ENCODE measurements at places on chromosomes 12 and 14.
A peak's percentile ranks its signal among the peaks of the same experiment; 100 is the strongest.

DNA sequence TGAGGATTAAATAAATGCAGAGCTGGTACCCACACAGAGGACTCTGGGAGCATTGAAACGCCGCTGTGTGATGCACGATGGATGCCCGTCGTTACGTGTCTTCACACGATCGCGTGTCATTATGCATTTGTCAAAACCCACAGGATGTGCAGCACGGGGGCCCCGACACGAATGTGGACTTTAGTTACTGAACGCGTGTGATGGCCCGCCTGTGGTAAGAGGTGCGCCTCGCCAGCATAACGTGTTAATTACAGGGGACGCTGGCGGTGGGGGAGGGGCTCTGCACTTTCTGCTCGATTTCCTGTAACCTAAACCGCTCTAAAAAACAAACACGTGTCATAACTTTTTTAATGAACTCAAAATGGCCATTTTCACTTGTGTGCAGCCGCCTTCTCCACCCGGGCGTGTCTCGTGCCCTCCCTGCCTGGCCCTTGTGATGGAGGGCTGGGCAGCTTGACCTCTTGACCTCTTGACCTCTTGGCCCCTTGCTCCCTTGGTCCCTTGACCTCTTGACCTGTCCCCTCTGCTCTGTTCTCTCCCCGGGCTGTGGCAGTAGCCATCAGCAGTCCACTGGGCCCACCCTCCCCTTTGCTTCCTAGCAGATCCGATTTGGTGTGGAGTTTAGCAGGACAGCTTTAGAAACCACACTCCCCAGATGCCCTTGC is 33.7 kb upstream of the GALNT9 start:
- DNase-seq, result no peak

DNA sequence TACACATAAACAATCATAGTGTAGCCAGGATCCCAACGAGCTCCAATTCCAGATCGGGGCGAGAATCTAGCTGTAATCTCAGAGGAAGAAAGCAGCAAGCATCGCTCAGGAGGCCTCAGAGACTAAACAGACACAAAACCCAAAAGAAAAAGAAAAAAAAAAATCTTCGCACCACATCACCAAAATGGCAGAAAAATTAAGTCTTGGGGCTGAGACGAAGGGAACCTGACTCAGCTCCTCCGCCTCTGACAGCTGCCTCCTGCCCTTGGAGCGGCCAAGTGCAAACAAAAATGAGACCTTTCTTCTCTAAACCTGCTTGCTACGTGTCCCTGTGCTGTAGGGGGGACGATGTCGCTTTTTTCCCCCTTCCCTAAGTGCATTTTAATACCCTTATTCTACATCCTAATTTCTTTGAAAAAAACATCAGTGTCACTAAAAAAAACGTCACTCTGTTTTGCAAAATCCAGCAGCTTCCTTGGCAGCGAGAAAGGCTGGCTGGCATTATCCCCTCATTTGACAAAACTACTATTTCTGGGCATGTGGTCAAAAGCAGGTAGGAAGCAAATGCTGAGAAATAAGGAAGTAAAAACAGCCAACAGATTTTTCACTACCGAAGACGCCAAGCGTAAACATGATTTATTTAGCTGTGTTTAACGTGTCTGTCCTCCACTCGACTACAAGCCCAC is 30.5 kb downstream of the BCL11B start:
- DNase-seq, result no peak

DNA sequence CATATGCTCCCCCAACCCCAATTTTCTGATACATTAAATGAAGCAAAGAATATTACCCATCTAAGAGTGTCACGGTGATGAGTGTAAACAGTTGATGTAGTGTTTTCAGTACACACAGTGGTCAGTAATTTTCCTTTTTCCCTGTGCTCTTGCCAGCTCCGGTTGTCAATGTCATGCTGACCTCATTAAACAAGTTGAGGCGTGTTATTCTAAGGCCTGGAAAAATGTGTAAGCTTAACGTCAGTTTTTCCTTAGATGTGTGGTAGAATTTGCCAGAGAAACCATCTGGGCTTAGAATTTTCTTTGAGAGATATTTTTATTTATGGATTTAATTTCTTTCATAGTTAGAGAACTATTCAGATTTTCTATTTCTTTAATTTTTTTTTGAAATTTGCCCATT is 11.7 kb upstream of the SERPINA6 start:
- DNase-seq, result peak; percentile 97

- DNase-seq, result peak; percentile 18
Measured at GRCh38 chr12:17976202-17976601, 113.8 kb downstream of the RERGL start.

- no peak for DNase-seq
Measured at GRCh38 chr12:57258977-57259970, 8.3 kb upstream of the STAC3 start.

DNA sequence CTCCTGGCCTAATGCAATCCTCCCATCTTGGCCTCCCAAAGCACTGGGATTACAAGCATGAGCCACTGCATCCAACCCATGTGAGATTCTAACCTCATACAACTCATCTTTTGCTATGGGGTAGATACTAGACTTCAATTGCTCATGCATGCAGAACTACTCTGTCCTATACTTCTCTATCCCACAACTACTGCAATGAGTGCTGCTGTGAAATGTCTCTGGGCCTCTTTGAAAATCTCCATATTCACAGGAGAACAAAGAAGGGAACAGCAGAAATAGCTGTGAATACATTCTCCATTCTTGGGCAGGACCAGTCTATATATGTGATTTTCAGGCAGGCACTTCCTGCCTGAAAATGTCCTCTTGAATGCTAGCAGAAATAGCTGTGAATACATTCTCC is 220.7 kb upstream of the GRIP1 start:
- DNase-seq, result no peak

DNA sequence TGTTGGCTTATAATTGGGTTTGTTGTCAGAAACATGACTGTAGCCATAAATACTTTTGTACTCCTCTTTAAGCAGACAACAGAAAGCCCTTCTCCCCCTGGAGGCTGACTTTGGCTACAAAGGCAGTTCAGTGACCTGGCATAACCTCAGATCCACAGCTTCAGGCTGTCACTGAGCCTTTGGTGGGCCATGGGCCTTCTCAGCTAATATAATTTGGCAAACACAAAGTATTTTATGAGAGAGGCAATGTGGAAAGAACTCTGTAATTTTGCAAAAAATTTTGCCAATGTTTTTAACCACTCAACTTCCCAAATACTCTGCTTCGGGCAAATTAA is 15.5 kb upstream of the MGP start:
- no peak for DNase-seq

DNA sequence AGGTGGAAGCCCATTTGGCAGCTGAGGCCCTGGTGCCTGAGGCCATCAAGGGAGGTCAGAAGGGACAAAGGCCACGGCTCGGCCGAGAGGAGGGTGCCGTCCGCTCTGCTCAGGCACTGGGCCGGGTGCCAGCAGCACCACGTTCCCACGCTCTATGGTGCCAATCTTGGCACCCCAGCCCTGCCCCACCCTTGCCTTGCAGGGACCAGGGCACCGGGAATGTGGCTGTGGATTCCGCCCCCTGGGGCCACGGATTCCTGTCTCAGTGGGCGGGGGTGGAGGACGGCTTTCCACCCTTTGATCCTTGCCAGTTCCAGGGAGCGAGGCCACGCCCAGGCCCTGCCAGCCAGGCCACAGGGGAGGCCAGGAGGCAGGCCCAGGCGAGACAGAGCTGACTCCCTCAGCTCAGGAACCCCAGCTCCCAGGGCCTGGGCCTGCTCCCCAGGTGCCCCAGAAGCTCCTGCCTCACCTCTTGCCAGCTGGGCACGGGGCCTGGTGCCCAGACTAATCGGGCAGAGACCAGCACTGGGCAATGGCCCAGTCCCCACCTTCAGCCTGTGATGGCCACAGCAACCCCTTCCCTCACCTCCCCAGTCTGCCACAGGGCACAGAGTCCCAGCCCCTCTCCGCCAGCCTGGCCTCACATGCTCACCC is 26.4 kb upstream of the GPR132 start:
- DNase-seq, result peak; percentile 85

GRCh38 chr12:130622803-130623202 is 93.3 kb downstream of the RIMBP2 start:
- no peak for DNase-seq

- no peak for DNase-seq
Measured at GRCh38 chr12:24742378-24742777, 206.5 kb downstream of the BCAT1 start.

DNA sequence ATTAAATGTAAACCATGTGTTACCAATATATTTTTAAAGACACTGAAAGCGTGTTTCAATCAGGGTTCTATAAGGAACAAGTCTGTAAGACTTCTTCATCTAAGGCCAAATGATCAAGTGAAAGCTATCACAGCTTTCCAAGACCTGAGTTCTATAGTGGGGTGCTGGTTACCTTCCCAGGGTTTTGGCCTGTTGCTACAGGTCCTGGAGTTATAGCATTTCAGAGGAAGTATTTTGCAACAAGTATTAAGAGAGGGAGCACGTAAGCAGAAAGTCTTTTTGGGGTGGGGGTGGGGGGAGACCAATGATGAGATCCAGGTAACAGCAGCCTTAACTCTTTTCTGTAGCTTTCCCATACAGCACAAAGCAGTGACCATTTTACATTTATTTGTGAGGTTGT is 43.8 kb downstream of the FOXN3 start:
- peak; percentile 71 for DNase-seq

GRCh38 chr12:57127101-57127725 is 1.1 kb upstream of the LRP1 start:
- DNase-seq, result peak; percentile 58

- DNase-seq, result no peak
Measured at GRCh38 chr12:113766131-113766878, 199.8 kb downstream of the RBM19 start.

GRCh38 chr12:100675432-100675831 is 101.9 kb downstream of the GAS2L3 start:
- peak; percentile 59 for DNase-seq

- DNase-seq, result peak; percentile 70
Measured at GRCh38 chr14:89855961-89856656, 98.4 kb downstream of the EFCAB11 start.

GRCh38 chr14:93980456-93981201 is 4.3 kb upstream of the ASB2 start:
- no peak for DNase-seq

DNA sequence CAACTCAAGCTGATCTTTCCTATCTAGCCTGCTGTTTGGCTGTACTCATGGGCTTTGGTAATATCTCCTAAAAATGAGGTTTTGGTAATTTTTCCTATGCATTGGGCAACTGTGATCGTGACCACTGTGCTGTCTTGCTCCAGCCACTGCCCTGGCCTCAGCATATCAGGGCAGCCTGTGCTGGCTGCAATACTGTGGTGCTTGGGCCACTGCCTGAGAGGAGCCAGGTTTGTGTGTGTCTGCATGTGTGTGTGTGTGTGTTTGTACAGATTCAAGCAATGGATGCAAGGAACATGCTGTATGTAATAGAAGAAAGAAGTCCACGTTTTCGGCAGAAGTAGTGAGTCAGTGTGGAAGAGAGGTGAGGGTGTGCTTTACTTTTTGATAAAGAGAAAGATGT is 13.0 kb downstream of the ERG28 start:
- DNase-seq, result no peak

DNA sequence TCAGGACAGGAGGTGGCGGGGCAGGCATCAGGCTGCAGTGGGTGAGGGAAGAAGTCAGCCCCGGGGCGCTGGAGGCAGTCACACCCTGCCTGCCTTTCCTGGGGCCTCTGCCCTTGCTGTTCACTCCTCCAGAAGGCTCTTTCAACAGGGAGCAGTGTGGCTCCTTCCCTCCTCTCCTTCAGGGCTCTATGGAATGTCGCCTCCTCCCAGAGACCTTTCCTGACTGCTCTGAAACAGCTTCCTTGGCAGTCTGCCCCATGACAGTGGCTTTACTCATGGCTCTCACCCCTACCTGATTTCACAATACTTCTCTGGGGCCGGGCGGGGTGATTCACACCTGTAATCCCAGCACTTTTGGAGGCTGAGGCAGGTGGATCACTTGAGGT is 7.1 kb downstream of the RHOF start:
- peak; percentile 98 for DNase-seq

GRCh38 chr14:69593018-69593677 is 18.2 kb upstream of the SUSD6 start:
- peak; percentile 31 for DNase-seq

DNA sequence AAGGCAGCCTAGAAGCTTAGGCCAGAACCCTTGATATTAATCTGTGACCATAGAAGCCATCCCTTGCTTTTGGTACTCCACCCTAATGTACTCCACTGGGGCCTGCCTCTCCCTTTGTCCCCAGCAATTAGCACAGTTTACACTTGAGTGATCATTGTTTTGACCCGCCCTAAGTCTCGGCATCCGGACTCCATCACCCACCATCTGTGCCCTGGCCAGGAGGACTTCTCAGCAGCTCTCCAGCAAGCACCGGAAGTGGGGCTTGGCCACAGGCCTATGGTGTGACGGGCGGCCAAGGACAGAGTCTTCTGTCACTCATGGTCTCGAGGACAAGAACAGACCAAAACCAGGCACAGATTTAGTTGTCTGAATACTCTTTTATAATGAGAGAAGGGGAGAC is 126.5 kb upstream of the NTF3 start:
- no peak for DNase-seq

DNA sequence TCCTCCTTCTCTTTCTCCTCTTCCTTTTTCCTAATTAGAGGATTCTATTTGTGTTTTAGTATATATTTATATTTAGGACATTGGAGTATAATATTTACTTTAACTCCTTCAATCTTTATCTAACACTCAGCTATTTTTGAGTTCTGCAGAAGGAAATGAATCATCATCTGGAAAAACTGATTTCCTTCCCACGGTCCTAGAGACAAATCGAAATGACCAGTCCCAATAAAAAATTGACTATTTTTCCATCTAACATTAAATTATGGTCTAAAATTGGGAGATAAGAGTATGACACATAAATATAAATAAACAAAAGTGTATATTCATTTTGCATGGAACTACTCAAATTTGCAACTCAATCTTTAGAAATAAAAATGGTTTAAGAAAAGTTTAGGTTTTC is 167.4 kb downstream of the TMTC3 start:
- peak; percentile 76 for DNase-seq

- DNase-seq, result no peak
Measured at GRCh38 chr14:70838076-70838475, 28.8 kb upstream of the MAP3K9 start.

All from bronchial epithelial cell (primary cell).